Mucosa of gallbladder (tissue), 1 donor: ENCODE measurements at places on chromosomes 12 and 14. TPM values are rescaled to one million over a fixed set of nuclear protein-coding genes. Genes with fewer than 3 reads are reported as not detected.

Gene ACOT2
- total RNA-seq = 41.4 TPM

Gene SLC2A3
- 50.6 TPM for total RNA-seq

Gene TBX5
- 0.20 TPM for total RNA-seq

Gene OVCH1
- not detected for total RNA-seq

Gene UBE3B
- 48.5 TPM for total RNA-seq

Gene EIF4B
- total RNA-seq = 546 TPM

Gene MYO1H
- total RNA-seq = not detected

Gene BCL2L14
- 13.5 TPM for total RNA-seq

Gene OAS2
- 5.8 TPM for total RNA-seq
